Activated CD4-positive, alpha-beta memory T cell treated with anti-CD3 and anti-CD28 coated beads, Interleukin-2, amount 10 ng/mL, durations not matched to agents 7 days and 5 days (primary cell): ENCODE measurements at places on chromosomes 11 and 22. TPM values are rescaled to one million over a fixed set of nuclear protein-coding genes. Genes with fewer than 3 reads are reported as not detected.

DNA sequence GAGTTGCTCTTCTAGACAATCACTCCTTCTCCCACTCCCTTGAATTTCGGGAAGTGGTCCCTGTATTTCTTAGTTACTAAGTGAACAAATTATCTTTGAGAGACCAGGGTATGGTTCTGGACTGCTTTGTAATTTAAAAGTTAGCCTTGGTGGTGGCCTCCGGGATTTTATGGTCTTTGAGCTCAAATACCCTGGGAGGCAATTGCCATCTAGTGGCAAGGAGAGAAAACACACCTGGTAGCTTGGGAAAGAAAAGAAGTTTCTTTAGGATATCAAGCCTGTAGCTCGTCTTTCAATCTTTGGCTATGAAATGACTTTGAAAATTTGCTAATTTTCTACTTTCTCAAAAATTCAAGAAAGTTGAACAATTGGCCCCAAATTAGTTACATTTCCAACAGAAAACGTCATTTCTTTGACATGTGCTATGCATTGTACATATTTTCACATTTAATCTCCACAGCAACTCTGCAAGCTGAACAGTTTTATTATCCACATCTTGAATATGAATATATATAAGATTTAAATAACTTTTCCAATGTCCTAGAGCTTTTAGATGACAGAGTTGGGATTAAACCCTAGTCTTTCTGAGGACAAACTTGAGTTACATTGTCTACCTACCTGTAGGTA, 39.1 kb downstream of the MMP27 start:
- no peaks in the 10 kb centered on the region for H3K4me1 ChIP-seq
- H3K27ac ChIP-seq = no peak overlapping the region
- no peak overlapping the region for H3K4me3 ChIP-seq

- H3K27ac ChIP-seq = no peak overlapping the region
- no peak overlapping the region for H3K4me3 ChIP-seq
- H3K4me1 ChIP-seq = no peaks in the 10 kb centered on the region
- no peak for DNase-seq
- H3K27me3 ChIP-seq = peaks cover 4% of the 10 kb centered on the region
- H3K36me3 ChIP-seq = no peaks in the 10 kb centered on the region
Measured at GRCh38 chr11:57269571-57270021, 32.5 kb upstream of the APLNR start.

GRCh38 chr11:95483339-95483738, 252.3 kb upstream of the SESN3 start:
- H3K27ac ChIP-seq = no peak overlapping the region
- peaks cover 2% of the 10 kb centered on the region for H3K4me1 ChIP-seq
- no peak overlapping the region for H3K4me3 ChIP-seq
- no peak for DNase-seq
- no peaks in the 10 kb centered on the region for H3K36me3 ChIP-seq

ANO9 gene
- 69.2 TPM for total RNA-seq

- H3K4me1 ChIP-seq = peaks cover 13% of the 10 kb centered on the region
- DNase-seq = no peak
- no peak overlapping the region for H3K4me3 ChIP-seq
- no peak overlapping the region for H3K27ac ChIP-seq
Measured at GRCh38 chr11:3382613-3383285, 3.8 kb upstream of the ZNF195 start.

DNA sequence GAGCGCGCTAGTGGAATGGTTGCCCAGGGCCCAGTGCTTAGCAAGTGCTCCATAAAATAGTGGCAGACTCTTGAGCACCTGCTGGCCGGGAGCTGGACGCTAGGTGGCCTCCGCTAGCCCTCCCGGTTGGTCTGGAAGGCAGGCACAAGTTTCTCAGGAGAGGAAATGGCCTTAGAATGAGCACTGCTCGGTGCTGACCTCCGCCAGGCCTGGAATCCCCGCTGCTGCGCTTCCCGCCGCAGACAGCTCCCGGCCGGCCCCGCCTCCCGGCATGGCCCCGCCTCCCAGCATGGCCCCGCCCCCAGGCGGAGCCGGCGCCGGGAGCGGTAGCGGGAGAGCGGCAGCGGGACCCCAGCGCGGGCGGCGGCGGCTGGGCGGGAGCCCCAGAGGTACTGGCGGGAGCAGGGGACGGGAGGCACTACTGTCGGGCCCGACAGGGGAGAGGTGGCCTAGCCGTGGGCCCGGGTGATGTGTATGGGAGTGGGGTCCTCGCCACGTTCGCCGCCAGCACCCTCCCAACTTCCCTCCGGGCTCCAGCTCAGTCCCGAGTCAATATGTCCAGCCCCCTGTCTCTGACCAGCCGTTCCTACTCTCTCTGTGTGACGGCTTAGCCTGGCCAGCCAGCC, at the start of gene SIPA1:
Gene SIPA1, plus strand, starts transcription at position 308 of the 626 bp plus-strand sequence. CDS start 2,821 bp downstream, outside the sequence.
- H3K4me3 ChIP-seq = peak within 1 kb of the TSS; percentile 95
- H3K27me3 ChIP-seq = no peaks in the 10 kb centered on the region
- H3K27ac ChIP-seq = peak within 1 kb of the TSS; percentile 97
- H3K36me3 ChIP-seq = peaks cover 60% of the 10 kb centered on the region
- peak; percentile 69 for DNase-seq

RCOR2 gene
- not detected for total RNA-seq
